ENCODE measurements at places on chromosomes 11 and 22.

DNA sequence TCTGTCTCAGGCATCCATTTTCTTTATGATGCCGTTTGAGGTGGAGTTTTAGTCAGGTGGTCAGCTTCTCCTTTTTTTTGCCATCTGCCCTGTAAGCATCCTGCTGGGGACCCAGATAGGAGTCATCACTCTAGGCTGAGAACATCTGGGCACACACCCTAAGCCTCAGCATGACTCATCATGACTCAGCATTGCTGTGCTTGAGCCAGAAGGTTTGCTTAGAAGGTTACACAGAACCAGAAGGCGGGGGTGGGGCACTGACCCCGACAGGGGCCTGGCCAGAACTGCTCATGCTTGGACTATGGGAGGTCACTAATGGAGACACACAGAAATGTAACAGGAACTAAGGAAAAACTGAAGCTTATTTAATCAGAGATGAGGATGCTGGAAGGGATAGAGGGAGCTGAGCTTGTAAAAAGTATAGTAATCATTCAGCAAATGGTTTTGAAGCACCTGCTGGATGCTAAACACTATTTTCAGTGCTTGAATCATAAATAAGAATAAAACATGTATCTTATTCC is 10.9 kb upstream of the HBE1 start:
- no peak for DNase-seq

DNA sequence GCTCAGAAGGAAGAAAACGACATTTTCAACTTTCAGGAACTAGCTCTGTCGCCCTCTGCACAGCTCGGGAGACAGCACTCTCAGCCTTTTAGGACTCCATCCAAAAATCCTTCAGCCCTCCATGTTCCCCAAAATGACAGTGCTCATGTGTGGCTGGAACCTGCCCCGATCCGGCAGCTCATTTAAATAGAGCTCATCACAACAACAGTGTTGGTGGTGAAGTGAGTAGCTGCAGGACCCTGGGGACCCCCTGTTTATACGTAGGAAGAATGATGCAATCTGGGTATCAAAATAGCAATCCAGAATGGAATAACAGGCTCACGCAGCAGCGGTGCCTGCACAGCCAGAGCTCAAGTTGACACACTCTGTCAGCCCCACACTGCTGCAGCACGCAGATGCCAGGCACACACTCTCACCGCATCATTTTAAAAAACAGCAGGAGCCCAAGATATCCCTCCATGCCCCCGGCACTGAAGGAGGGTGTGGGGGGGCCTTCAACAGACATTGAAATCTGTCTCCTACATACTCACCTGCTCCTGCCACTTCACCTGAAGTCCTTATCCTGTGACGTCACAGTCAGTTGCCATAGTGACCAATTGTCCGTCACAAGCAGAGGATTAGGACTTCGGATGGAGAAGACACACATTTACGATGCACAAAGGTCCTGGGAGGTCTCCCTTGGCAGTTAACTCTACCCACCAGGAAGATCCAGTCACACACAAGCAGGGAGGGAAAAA is 24.0 kb downstream of the TRIM66 start:
- no peak for DNase-seq

DNA sequence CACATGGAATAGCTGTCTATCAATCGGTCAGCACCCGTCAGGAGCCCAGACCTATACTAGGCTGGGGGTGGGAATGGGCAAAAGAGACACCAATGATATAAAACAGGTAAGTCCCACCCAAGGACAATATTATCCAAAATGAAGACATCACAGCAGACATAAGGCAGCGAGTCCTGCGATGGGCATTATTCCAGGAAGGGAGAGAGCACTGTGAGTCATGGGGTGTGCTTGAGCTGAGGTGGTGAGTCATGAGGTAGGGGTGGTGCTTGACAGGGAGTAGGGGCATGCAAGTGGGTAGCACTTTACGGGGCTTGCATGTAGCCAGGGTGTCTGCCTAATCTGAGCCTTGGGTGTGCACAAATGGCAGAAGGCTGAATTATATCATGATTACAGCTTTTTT is 605.0 kb upstream of the CADM1 start:
- no peak for DNase-seq

- DNase-seq = no peak
These were observed 102.5 kb downstream of the ATXN10 start for GRCh38 chr22:45774001-45774670.
